Calu3 (cell line): ENCODE measurements at places on chromosomes 7 and 10.
A peak's percentile ranks its signal among the peaks of the same experiment; 100 is the strongest.

DNA sequence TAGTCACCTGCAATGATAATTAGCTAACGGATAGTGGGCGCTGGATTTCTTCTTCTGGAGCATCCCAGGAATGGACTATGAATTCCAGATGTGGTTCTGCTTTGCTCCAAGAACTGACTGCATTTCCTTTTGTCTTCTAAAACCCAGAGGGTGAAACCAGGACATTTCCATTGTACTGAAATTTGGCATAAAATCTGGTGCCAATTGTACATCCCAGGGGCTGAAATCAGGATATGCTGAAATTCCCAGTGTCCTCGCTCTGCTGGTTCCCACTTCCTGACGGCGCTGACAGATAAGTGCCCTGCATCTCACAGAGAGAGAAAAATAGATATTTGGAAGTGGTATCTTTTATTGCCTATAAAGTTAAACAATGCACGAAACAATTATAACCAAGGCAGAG, 31.9 kb downstream of the RBM20 start:
- DNase-seq = no peak

DNA sequence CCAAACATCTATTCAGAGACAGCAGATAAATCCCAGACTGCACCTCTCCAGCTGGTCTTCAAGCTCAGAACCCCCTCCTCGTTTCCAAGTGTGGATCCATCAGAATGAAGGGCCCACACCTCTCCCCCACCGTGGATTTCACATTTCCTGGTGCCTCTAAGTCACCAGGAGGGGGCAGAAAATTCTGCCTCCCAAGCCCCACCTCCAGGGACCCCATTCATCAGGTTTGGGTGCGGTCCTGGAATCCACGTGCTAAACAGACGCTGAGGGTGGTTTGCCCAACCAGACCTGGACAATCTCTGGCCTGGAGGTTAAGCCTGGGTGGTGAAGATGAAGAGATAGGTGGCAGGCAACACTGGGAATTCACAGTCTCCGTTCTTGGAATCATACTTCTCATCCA, 92.4 kb downstream of the WDR11 start:
- DNase-seq = no peak

GRCh38 chr10:61778137-61778536, 115.4 kb downstream of the CABCOCO1 start:
- no peak for DNase-seq

GRCh38 chr10:70901276-70901878, 13.0 kb upstream of the PCBD1 start:
- no peak for DNase-seq

- DNase-seq = no peak
These were observed 92.6 kb downstream of the HPSE2 start for GRCh38 chr10:99143011-99143410.

GRCh38 chr7:47484923-47485639, 96.8 kb downstream of the TNS3 start:
- DNase-seq = no peak

DNA sequence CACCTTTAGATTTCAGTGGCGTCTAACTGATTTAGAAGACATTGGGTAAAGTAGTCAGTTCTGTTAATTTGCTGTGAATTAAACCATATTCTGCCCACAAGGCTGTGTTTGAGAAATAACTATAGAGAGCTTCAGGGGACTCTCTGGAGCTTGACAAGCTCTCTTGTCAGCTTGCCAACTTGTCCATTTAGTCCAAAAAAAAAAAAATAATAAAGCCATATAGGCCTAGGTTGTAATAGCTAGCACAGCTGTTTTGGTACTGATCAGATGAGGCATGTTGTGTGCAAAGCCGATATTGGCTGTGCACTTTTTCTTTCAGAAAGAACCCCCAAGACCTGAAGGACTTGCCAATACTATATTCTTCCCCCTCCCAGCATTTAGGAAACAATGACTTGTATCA, 20.2 kb upstream of the ZNF282 start:
- no peak for DNase-seq

DNA sequence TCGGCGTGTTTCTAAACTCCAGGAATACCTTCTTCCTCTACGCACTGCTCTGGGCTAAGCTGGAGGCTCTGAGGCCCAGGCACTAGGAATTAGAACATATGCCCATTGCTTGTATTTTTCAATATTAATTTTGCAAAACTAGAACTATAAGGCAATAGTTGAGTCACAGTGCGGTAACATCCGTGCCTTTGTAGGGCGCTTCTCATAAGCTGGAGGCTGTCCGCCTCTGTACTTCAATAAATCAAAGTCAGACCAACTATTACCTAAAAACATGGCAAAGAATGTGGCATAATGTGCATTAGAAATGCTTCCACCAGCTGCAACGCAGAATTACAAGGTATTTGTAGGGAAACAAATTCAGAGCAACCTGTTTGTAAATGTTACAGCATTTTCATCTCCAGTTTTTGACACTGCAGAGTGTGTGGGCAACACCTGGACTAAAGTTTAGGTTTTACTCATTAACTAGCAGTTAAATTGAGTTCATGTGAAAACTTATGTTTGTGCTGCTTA, 440 bp upstream of the MINDY3 start:
- no peak for DNase-seq

DNA sequence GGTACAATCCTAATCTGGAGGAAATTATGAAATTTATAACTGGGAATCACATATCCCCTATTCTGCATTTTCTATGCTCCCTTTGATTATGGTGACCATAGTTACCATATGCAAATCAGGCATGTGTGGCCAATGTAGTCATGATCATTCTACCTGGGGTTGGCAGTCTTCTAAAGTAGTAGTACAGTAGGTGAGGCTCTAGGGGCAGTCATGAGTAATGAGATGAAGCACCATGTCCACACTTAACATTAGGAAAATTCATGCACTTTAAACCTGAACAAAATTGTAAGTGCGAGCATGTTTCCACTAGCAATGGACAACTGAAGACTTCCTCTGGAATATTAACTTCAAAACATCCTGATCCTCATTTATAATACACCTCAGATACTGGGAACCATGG, 545.9 kb downstream of the SUGCT start:
- peak; percentile 35 for DNase-seq
